HepG2 (cell line): ENCODE measurements at places on chromosomes 4 and X. TPM values are rescaled to one million over a fixed set of nuclear protein-coding genes. Genes with fewer than 3 reads are reported as not detected.
A peak's percentile ranks its signal among the peaks of the same experiment; 100 is the strongest.

DNA sequence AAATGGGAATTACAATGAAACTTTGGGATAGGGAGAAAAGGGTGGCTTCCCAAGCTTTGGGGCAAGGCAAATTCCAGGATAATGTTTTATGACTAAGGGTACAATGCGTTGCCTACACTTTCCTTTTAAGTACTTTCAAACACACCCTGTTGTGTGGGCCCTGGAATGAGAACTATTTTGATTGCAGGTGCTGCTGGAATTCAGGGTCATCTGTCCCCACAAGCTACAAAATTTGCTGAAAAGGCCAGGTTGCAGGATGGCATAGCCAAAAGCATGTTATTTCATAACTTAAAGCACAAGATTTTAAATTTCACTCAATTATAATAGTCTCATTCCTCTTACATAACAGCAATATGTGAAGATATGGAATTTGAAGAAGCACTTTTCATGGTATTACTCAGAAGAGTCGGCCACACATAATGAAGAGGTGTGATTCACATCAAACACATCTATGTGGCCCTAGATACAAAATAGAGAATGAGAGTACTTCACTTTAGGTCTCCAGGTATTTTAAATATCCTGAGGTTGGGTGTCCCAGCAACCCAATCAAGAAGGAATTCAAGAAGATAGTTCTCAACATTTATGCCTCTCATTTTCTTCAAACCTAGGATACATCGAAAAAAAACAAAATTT is 89.3 kb downstream of the APBB2 start:
- DNase-seq = peak; percentile 66

DNA sequence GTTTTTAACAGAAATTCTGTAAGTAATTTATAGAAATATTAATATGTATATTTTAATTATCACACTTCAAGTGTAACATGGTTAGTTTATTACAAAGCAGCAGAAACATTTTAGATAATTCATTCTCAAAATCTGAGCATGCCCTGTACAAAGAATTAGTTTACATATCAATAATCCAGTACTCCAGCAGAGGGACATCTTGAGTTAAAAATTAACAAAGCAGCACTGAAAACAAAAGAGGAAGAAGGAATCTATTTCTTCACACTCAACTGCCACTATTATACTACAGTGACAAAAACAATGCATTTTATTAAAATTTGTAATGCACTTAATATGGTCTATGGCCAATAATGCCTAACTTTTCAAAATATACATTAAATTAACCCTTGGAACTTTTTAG is 179.1 kb upstream of the KLHL4 start:
- peak; percentile 5 for DNase-seq

ATP6AP2 gene
- 93.5 and 108 TPM in 2 replicates for polyA plus RNA-seq

DNA sequence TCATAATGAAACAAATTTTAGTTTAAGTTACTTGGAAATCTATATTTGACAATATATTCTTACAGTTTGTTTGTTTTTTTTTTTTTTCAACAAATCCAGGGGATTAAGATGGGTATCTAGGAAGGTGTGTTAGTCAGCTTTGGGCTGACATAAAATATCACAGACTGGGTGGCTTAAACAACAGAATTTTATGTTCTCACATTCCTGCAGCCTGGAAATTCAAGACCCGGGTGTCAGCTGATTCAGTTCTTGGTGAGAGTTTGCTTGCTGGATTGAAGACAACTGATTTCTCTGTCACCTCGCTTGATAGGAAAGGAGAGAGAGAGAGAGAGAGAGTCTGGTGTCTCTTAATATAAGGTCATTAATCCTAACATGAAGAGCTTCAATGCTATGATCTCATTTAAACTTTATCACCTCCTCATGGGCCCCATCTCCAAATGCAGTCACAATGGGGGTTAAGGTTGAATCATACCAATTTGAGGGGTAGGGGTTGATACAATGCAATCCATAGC is 465.2 kb downstream of the CENPC start:
- no peak for DNase-seq

GRCh38 chrX:106898462-106898861 is 4.7 kb downstream of the RIPPLY1 start:
- peak; percentile 80 for DNase-seq

PAGE1 gene
- polyA plus RNA-seq = 0.12 and 0.45 TPM in 2 replicates

TTC29 gene
- polyA plus RNA-seq = not detected in 2 replicates

SYN1 gene
- polyA plus RNA-seq = not detected in 2 replicates

FGFR3 gene
- 109 and 159 TPM in 2 replicates for polyA plus RNA-seq

DNA sequence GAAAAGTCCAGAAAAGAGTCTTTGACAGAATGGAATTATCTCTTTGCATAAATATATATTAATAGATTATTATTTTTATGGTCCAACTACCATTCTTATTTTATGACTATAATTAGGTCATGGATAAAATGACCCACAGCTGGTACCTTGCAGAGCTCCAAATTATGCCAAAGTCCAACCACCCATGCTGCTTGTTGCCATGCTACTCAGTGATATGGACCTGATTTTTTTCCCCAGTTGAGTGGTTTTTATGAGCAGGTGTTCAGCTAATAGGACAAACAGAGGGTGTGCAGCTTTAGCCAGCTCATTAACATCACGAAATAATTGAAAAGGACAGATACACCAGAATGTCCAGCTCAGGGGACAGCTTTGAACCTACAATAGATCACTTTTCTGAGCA is 9.7 kb downstream of the HOPX start:
- DNase-seq = no peak

DNA sequence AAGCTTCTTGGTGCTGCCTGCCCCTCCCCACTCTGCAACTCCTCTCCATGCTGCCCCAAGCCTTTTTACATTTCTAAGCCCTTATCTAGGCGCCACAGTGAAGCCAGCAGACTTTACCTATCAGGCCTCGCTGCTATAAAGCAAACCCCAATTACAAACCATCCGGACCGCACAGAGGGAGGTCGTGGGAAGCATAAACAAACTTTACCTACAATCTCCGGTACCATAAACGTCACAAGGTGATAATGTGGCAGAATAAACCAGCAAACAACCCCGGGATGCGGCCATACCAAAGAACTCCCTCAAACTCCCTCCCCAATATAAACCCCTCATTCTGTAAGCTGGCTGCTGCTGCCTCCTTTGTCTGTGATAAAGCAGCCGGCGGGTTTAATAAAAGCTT is 54.0 kb upstream of the ZCCHC13 start:
- DNase-seq = no peak

- no peak for DNase-seq
Measured at GRCh38 chr4:126719852-126720251, 912.9 kb upstream of the INTU start.

DNA sequence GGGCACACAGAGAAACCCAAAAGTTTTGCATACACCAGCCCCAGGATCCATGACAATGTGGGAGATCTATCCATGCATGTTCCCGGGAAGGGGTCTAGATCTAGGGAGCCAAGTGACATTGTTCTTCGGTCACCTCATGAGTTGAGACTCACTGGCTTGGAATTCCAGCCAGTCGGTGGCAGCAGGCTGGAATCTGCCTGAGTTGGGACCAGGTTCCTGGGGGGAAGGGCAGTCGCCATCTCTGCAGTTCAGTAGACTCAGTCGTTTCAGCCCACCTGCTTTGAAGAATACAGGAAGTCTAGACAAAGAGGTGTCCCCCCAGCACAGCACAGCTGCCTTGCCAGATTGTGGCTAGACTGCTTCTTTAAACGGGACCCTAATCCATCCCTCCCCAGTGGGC is 46.0 kb upstream of the PBDC1 start:
- no peak for DNase-seq

UNC5C gene
- polyA plus RNA-seq = not detected in 2 replicates

STS gene
- 0.87 and 0.88 TPM in 2 replicates for polyA plus RNA-seq

DNA sequence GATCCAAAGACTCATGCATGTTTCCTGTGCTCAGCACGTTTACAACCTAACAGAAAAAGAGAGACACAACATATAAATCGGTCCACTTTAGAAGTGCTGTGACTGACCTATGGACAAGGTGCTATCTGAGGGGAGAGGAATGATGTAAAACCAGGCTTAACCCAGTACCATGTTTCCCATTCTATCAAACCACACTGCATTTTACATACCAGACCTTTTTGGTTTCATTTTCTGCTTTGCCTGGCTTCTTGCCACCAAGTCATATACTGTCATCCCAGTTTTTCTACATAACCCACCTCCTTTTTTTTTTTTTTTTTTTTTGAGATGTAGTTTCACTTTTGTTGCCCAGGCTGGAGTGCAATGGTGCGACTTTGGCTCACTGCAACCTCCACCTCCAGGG is 82.2 kb downstream of the KLF8 start:
- DNase-seq = no peak

F8A2 gene
- polyA plus RNA-seq = not detected in 2 replicates

DNA sequence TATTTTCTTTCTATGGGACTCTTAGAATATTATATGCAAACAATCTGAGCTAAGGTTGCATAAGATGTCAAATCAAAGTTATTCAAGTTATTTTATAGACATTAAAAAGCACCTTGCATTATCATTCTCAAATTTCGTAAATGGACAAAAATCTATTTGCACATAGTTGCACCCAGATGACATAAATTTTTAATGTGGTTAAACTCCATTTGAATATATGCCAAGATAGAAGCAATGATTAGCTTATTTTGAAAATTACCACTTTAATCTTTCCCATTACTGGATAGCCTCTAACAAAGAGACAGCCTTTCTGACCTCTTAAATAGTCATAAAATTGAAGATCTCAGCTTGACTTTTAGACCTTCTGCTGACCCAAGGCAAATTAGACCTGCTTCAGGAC is 386.8 kb downstream of the RAPGEF2 start:
- DNase-seq = no peak
